ENCODE measurements at places on chromosomes 3 and 15.

- DNase-seq, result no peak
These were observed 47.3 kb downstream of the CLDN11 start for GRCh38 chr3:170465955-170466354.

DNA sequence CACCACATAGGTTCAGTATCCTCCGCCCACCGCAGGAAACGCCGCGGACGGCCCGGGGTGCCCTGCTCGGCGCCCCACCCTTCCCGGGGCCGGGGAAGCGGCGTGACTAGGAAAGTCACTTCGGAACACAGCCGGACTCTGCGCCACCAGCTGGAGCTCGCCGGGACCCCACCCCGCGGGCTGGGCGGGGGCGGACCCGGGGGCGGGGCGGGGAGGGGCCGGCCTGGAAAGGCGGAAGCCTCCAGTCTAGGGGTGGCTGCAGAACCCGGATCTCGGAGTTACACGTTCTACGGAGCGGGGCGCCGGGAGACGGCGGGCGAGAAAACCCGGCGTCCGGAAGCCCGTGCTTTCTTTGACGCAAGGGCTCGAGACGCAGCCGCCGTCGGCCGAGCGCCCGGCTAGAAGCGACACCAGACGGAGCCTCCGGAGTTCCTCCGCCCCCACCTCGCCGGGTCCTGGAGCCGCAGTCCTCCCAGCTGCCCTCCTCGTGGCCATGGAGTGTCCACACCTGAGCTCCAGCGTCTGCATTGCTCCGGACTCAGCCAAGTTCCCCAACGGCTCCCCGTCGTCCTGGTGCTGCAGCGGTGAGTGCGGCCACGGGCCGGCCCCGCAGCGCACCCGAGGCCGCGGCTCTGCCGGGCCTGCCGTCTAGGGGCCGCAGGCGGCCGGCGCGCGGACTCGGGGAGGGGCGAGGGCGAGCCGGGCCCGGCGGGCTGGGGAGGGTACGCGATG, at the start of gene USP3:
USP3 (plus strand) TSS at position 347 of the 732 bp plus-strand sequence; CDS start at position 494, 147 bp downstream.
- peak; percentile 92 for DNase-seq

- no peak for DNase-seq
These were observed 8.1 kb upstream of the OR5K1 start for GRCh38 chr3:98454929-98455328.

DNA sequence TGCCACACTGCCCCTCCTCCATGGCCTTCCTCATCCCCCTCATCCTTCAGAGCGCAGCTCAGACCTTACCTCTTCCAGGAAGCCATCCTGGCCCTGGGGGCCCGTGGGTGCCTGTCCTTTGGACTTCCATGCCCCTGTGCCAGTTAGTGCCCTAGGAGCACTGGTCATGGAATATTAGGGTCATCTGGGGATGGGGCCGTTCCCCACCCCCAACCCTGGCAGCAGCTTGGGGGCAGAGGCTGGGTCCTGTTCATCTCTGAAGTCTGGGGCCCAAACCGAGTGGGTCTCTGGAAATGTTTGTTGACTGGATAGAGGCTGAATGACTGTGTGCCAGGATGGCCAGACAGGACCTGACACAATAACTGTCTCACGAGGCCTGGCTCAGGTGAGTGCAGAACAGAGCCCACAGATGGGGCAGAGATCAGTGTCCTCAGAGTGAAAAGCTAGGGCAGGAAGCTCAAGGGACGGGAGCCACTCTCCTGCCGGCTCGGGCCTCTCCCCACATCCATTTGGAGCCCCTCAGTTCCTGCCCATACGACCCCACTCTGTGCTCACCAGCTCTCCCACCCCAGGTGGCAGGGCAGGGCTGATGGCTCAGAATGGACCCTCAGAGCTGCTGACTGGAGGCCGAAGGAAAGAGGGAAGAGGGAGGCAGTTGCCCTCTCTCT, 62.5 kb downstream of the TLE3 start:
- DNase-seq, result no peak

DNA sequence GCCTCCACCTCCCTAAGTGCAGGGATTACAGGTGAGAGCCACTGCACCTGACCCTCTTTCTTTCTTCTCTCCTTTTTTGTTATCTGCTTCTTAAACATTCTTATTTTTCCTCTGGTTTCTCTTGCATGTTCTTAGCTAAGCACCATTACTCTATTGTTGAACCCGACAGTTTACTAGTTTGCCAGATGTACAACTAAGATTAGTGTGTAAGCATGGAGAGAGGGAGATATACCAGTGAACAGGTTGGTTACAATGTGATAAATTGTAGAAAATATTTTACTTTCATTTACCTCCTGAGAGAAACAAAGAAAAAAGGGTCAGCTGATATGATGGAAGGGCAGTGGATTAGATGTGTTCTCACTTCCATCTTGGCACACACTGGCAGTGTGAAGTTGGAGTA, 4.9 kb downstream of the HAUS2 start:
- DNase-seq, result no peak

DNA sequence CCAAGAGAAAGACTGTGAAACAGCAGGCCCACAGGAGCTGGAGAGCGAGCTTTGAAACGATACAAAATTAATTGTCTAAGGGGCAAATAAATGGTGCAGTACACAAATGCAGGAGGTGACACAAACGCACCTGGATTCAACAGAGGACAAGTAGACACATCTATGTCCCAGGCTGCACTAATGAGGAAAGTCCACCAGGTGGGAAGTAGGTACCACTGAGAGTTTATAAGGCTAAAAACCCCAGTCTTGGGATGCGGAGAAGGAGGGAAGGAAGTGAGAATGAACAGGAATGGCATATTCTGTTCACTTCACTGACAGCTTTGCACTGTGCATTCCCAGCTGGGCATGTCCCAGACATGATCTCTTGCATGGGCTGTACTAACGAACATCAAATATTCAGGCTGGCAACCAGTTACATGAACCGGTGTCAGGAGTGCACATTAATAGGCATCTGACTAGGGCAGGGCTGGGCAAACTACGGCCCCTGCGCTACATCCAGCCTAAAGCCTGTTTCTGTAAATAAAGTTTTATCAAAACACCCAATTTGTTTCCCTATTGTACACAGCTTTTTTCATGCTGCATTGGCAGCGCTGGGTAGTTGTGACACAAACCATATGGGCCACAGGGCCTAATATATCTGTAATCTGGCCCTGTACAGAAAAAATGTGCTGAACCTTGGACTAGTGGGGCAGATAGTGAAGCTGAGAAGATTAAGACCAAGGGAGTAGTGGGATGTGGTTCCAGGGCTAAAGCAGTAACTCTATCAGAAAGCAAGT, 107.0 kb downstream of the IGF2BP2 start:
- DNase-seq, result no peak

- DNase-seq, result no peak
These were observed 43.9 kb upstream of the TMEM158 start for GRCh38 chr3:45269952-45270351.

DNA sequence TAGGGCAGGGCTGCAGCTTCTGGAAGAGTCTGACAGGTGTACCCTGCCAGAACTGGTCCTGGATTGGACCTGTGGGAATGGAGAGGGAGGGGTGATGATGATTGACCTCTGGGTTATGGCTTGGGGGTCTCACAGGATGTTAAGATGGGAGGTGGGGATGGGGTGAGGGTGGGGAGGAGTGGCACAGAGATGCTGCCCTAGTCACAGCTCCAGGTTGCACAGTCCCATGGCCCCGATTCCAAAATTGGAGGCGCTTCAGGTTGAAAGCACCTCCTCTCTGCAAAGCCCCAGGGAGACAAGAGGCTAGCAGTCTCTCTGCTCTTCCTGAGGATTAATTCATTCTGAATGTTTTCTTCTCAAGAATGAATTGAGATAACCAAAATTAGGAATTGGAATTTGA, 101.4 kb downstream of the FAM43A start:
- no peak for DNase-seq

DNA sequence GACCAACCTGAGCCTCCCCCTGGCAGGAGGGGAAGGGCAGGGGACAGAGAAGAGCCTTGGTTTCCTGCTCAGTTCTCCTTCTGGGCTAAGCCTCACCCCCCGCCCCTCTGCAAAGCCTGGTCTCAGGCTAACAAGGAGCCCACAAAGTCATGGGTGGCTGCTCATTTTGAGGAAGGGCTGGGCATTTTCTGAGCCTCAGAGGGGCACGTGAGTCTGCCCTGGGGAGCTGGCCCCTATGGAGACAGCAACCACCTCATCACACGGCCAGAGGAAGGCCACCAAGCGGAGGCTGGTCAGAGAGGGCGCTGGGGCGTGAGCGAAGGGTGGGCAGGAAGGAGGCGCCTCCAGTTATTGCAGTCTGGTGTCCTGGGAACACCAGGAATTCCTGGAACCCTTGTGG, 18.7 kb downstream of the ABTB1 start:
- no peak for DNase-seq

GRCh38 chr3:14175383-14176037, 2.9 kb downstream of the XPC start:
- DNase-seq, result no peak

DNA sequence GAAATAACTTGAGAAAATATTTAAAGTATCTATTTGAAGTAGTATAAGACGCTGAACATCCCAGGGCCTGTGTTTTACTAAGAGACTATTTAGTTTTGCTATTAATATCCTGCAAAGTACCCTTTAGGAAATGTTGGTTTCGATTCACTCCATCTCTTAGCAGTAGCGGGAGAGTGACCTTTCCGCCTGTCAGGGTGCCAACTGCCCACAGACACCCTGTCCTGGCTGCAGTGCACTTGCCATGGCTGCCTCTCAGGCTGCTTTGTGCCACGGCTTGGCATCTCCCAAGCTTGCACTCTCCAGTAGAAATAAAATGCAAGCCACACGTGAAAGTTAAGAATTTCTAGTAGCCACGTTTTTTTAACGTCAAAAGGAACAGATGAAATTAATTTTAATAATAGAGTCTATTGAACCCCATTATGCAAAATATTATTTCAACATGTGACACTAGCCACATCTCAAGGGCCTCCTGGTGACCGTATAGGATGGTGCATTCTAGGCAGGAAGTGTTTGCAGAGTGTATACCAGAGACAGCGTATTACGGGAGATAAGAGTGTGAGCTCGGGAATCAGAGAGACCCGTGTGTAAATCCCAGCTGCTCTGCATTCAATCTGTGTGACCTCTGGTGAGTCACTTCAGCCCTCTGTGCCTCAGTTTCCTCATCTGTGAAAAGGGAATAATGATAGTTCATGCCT, 19.8 kb downstream of the ADAMTS9 start:
- DNase-seq, result no peak

- DNase-seq, result no peak
These were observed 87.3 kb upstream of the CGNL1 start for GRCh38 chr15:57288926-57289580.

- DNase-seq, result no peak
These were observed 45.3 kb upstream of the SLCO2A1 start for GRCh38 chr3:134074790-134075567.

DNA sequence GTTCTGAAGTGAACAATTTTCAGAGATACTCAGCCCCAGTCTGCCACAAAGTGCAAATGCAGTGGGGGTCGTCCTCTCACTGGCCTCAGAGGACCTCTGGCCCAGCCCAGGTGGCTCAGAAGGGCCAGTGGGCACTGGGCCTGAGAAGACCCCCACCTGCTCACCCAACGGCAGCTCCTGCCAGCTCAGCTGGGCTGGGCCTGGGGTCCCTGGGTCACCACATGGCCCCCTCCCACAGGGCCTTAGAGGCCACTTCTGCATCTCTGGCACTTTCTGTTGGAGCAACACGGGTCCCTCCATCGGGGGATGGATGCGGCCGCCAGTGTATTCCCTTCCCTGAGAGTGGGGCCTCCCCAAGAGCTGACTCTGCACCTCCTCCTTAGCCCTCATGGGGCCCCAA, 262.7 kb upstream of the KCNH8 start:
- DNase-seq, result no peak

- no peak for DNase-seq
These were observed 53.0 kb upstream of the CGNL1 start for GRCh38 chr15:57323299-57323805.
